Hypothalamus (tissue), 51 donors: ENCODE measurements at places on chromosomes 2 and 18.

GRCh38 chr18:62420151-62420512 lies 95.0 kb downstream of the TNFRSF11A start:
- no peak for DNase-seq

- DNase-seq = no peak
These were observed 481 bp downstream of the DCDC2C start for GRCh38 chr2:3703757-3704355.

GRCh38 chr2:102803041-102803896 lies 41.4 kb downstream of the TMEM182 start:
- no peak for DNase-seq

DNA sequence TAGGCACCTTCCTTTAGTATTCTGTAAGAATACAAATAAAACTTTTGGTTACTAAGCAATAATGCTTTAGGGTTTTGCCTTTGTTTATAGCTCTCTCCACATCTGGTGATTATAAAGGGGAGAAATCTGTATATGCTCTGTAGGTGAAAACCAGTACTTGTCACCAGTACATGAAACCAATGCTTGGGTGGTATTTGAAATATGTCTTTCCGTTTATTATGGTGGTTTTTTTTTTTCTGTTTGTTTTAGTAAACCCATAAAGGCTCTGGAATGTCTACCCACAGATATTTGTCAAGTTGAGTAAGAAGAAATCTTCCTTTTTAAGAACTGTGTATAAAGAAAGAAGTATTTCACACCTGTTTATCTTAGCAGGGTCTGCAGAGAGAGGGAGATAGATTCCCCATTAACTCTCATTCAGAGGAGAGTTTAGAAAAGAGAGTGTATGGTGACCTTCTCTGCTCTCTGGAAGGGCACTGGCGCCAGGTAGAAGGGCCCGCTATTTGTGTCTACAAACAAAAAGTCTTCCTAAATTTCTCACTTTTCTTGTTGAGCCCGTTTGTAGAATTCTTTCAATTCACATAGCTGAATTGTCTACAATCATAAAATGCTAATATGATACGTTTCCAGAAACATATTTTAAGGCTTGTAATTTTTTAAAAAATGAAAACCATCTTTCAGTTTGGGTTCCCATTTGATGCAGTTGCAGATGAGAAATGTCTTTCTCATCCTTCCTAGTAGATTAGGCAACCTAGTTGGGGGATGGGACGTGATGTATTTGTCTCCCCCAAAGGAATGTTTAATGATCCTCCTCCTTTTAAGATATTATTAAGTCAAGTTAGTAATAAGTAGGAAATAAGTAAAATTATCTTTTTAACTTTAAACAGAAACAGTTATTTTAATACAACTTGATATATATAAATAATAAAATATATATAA lies 33.9 kb downstream of the MAP3K20 start:
- no peak for DNase-seq
